Naive thymus-derived CD8-positive, alpha-beta T cell (primary cell): ENCODE measurements at places on chromosomes 12 and 14. TPM values are rescaled to one million over a fixed set of nuclear protein-coding genes. Genes with fewer than 3 reads are reported as not detected.

Gene RNASE3
- not detected for total RNA-seq

- no peak for DNase-seq
- H3K4me1 ChIP-seq: peaks cover 7% of the 10 kb centered on the region
- H3K36me3 ChIP-seq: no peaks in the 10 kb centered on the region
- no peak overlapping the region for H3K4me3 ChIP-seq
- no peak overlapping the region for H3K27ac ChIP-seq
- no peaks in the 10 kb centered on the region for H3K27me3 ChIP-seq
These were observed 2.9 kb downstream of the RILPL1 start for GRCh38 chr12:123530668-123531067.

Gene ACOT6
- total RNA-seq: not detected

Gene PTCSC3
- total RNA-seq: not detected

DNA sequence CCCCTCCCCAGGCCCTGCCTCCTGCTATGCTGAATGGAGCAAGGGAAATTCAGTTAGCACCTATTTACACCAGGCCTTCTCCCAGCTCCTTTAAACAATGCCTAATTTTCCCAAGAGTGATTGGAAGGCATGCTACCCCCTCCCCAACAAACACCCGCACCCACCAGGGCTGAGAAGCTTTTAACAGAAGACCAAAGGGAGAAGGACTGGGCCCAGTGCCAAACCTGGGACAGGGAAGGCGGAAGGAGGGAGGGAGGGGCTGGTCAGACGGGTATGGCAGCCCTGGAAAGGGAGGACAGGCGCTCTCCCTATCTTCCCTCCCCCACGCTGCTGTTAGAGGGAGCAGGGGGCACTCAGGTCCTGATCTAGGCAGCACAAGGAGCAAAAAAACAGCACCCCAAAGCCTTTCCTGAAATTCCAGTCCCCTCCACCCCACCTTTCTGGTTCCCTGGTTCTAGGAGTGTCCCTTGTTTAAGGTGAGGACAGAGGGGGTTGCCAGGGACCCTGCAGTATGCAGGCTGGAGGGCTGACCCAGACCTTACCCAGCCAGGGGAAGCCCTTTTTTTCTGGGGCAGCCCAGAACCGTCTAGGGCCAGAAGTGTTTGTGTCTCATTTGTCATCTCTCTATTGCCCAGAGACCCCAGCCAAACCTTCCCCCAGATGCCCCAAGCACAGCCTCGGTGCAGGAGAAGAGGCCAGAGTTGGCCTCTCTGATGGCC is 2.4 kb upstream of the KRT8 start:
- peak overlapping the region; percentile 9 for H3K27ac ChIP-seq
- no peaks in the 10 kb centered on the region for H3K27me3 ChIP-seq
- H3K4me3 ChIP-seq: no peak overlapping the region
- H3K36me3 ChIP-seq: no peaks in the 10 kb centered on the region
- DNase-seq: no peak

- peaks cover 7% of the 10 kb centered on the region for H3K27me3 ChIP-seq
- no peak overlapping the region for H3K27ac ChIP-seq
- DNase-seq: no peak
These were observed 28.5 kb downstream of the MEG3 start for GRCh38 chr14:100854435-100854834.

- H3K36me3 ChIP-seq: no peaks in the 10 kb centered on the region
- H3K4me1 ChIP-seq: peaks cover 9% of the 10 kb centered on the region
- H3K27ac ChIP-seq: peak overlapping the region; percentile 87
- no peak for DNase-seq
- H3K27me3 ChIP-seq: peaks cover 2% of the 10 kb centered on the region
These were observed 377 bp upstream of the BCL7A start for GRCh38 chr12:122021193-122021821.

DNA sequence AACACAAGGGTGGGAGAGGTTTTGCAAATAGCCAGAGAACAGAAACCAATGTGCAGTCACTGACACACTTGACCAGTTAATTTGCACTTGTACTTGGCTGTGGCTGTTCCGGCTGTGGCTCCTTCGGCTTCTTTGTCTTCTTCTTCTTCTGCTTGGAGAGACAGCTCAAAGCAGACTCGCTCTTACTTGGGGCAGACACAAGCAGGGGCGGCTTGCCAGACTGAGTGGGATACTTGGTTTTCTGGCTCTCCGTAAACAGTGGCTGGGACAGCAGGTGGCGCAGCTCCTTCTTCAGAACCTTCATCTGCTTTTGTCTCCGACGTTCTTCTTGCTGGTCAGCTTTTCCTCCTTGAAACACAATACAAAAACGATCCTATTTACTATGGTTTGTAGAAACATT is 25.0 kb downstream of the OTUB2 start:
- no peak for DNase-seq
- H3K36me3 ChIP-seq: peaks cover 33% of the 10 kb centered on the region
- peak overlapping the region; percentile 31 for H3K27ac ChIP-seq
- H3K27me3 ChIP-seq: no peaks in the 10 kb centered on the region

- no peak for DNase-seq
- no peak overlapping the region for H3K27ac ChIP-seq
- H3K36me3 ChIP-seq: peaks cover 6% of the 10 kb centered on the region
These were observed 6.9 kb downstream of the ATP2B1 start for GRCh38 chr12:89701606-89702206.

Gene ZNF385A
- total RNA-seq: 3.2 TPM

Gene NEUROD4
- not detected for total RNA-seq

Gene KRT85
- total RNA-seq: not detected

Gene ST8SIA1
- total RNA-seq: 1.6 TPM

Gene MAP1LC3B2
- total RNA-seq: 1.1 TPM

Gene CCDC197
- not detected for total RNA-seq

- H3K27me3 ChIP-seq: no peaks in the 10 kb centered on the region
- no peaks in the 10 kb centered on the region for H3K36me3 ChIP-seq
- peak overlapping the region; percentile 51 for H3K27ac ChIP-seq
- DNase-seq: peak; percentile 80
- H3K4me1 ChIP-seq: peaks cover 14% of the 10 kb centered on the region
These were observed 11.0 kb downstream of the KRT7 start for GRCh38 chr12:52243856-52244614.

- no peak for DNase-seq
- no peak overlapping the region for H3K4me3 ChIP-seq
- no peak overlapping the region for H3K27ac ChIP-seq
- H3K36me3 ChIP-seq: no peaks in the 10 kb centered on the region
These were observed 257.7 kb downstream of the BTG1 start for GRCh38 chr12:91887957-91888356.

- H3K27me3 ChIP-seq: no peaks in the 10 kb centered on the region
- H3K27ac ChIP-seq: no peak overlapping the region
These were observed 205.0 kb upstream of the DCN start for GRCh38 chr12:91387461-91388134.

Gene JAG2
- total RNA-seq: 0.47 TPM

Gene DHRS4L2
- 15.1 TPM for total RNA-seq

Gene MYH6
- total RNA-seq: not detected

DNA sequence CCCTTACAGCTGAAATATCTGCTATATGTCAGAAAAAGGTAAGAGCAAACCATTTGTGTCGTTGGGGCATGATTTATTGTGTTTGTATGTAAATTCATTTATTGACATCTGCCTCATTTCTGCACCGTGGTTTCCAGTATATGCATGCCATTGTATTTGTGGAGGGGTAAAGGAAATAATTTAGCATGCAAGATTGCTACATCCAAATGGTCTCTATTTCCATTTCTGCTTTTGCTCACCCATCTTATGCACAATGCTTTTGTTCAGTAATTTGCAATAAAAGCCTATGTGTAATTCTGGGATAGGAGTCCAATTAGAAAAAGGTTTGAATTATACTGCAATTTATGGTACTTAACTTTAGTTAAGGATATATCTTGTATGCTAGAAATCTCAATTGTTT is 101.8 kb downstream of the UNC79 start:
- no peak overlapping the region for H3K4me3 ChIP-seq
- DNase-seq: no peak
- H3K36me3 ChIP-seq: no peaks in the 10 kb centered on the region
- H3K27ac ChIP-seq: no peak overlapping the region
- H3K4me1 ChIP-seq: no peaks in the 10 kb centered on the region
- H3K27me3 ChIP-seq: peaks cover 15% of the 10 kb centered on the region

Gene AMDHD1
- 2.2 TPM for total RNA-seq

Gene PTGER2
- total RNA-seq: 3.2 TPM

DNA sequence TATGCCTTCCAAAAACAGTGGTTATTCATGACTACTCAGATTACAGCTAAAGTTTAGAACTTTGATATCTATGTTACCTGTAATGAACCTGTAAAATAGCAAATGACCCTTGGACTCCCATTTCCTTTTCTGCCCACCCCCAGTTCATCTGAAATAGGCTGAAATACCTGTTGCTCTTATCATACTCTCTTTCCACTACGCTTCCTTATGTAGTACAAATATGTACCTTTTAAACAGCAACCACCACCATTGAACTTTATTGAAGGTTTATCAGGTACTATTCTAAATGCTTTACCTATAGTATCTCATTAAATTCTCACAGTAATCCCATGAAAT is 239.7 kb downstream of the SSPN start:
- H3K36me3 ChIP-seq: peaks cover 41% of the 10 kb centered on the region
- H3K27ac ChIP-seq: no peak overlapping the region
- H3K27me3 ChIP-seq: no peaks in the 10 kb centered on the region
- no peak for DNase-seq
- no peak overlapping the region for H3K4me3 ChIP-seq
- H3K4me1 ChIP-seq: no peaks in the 10 kb centered on the region

DNA sequence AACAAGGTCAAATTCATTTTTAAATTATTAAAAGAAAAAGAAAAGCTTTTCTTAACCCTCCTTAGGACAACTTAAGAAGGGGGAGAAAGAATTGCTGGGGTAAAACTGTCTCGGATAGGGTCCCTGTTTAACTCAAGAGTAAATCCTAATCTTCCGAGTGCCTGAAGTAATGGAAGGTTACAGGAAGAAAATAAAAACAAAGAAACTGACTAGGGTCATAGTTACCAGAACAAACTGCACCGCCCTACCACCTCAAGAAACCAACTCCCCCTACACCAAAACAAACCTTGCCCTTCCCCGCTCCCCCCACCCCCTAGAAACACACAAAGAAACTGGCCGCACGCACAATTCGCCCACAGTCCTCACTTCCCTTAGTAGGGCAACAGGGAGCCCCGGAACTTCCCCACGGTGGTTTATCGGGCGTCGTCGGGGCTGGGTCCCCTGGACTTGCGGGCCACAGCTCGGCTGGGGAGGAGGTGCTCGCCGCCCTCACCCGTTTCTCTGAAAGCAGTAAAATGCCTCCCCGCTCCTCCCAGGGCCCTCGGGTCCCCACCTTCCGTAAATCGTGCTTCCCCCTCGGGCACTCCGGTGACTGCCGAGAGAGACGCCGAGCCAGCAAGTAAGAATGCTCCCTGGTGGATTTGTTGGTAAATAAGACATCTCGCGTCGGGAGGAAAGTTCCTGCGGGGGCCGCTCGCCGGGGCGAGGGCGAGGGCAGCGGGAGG is 2.4 kb downstream of the SINHCAF start:
- H3K27me3 ChIP-seq: no peaks in the 10 kb centered on the region
- DNase-seq: peak; percentile 59
- no peaks in the 10 kb centered on the region for H3K36me3 ChIP-seq
- peak overlapping the region; percentile 90 for H3K27ac ChIP-seq

DNA sequence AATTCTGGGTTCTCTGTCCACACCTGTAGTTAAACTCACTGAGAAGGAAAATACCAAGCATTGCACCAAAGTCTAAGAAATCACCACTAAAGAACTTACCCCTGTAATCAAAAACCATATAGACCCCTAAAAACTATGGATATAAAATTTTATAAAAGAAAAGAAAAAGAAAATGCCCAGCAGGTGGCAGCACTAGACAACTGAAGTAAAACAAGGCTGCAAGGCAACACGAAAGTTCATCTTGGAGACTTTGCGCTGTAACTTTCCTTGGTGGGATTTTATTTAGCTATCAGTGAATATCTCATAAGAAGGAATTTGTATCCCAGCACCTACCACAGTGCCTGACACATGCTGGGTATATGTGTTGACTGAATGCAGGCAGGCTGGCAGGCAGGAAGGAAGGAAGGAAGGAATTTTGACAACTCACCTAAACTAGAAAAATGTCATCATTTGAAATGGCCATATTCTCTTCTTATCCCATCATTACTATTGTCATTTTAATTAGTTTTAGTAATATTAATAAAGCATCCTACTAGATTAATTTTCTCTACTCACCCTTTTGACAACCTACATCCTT is 68.2 kb upstream of the ETV6 start:
- H3K4me3 ChIP-seq: no peak overlapping the region
- no peak overlapping the region for H3K27ac ChIP-seq
- peaks cover 5% of the 10 kb centered on the region for H3K27me3 ChIP-seq
- peaks cover 5% of the 10 kb centered on the region for H3K4me1 ChIP-seq
- no peaks in the 10 kb centered on the region for H3K36me3 ChIP-seq

Gene PIWIL1
- not detected for total RNA-seq

DNA sequence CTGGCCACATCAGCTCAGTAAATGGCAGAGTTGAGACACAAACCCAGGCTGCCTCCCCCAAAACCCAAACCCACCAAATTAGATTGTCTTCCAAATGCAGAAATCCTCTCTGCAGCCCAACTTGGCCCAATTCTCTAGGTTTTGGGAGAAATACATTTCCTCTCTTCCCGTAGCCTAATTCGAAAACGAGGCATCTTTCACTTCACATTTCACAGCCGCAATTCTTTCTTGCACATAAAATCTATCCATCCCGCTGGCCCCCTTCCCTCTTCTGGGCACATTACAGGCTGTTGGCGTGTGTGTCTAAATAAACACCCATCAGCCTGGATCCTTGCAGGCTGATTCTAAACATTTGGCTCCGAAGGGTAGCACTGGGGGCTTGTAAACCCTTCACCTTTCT is 83.8 kb upstream of the VRK1 start:
- H3K27ac ChIP-seq: no peak overlapping the region
- no peak overlapping the region for H3K4me3 ChIP-seq
- no peaks in the 10 kb centered on the region for H3K36me3 ChIP-seq
- no peaks in the 10 kb centered on the region for H3K4me1 ChIP-seq
- DNase-seq: no peak
- peaks cover 25% of the 10 kb centered on the region for H3K27me3 ChIP-seq

Gene CCDC175
- not detected for total RNA-seq

DNA sequence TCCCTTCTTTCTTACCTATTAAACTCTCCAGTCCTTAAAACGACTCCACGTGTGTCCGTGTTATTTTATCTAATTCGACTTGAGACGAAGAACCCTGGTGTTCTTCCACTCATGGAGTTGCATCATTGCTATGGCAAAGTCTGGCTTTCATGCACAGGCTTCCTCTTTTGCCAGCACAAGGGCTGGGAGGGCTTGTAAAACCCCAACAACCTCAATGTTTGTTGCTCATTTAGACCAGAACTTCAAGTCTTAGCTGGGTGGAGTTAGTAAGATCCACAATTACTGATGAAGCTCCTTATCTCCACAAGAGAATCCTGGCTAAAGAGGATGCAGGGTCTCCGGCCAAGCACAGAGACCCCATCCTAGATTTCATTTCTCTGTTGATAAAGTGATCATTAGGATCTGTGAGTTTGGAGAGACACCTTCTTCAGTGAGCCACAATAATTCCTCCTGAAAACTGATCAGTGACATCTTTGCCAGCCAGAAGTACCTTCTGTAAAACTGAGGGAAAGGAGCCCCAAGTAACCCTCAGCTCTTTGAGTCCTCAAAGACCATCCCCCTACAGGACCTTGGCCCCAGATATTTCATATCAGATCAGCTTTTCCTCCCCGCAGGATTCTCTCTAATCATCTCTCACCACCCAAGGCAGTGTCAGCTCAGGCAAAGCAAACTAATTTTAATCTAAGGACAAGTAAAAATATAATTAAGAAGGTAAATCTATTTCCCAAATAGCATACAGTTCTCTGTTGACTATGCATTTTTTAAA is 514.6 kb downstream of the FUT8 start:
- H3K27ac ChIP-seq: peak overlapping the region; percentile 93
- peak overlapping the region; percentile 53 for H3K4me3 ChIP-seq
- no peak for DNase-seq
- H3K27me3 ChIP-seq: no peaks in the 10 kb centered on the region
